Gastrocnemius medialis (tissue), 4 donors: ENCODE measurements at places on chromosomes 3 and 15. TPM values are rescaled to one million over a fixed set of nuclear protein-coding genes. Genes with fewer than 3 reads are reported as not detected.

The EPHB3 gene
- total RNA-seq = 0.24 TPM

The GLT8D1 gene
- 33.4 TPM for total RNA-seq

The CKMT1A gene
- not detected for total RNA-seq

The PRICKLE2 gene
- 5.5 TPM for total RNA-seq

The DCLK3 gene
- total RNA-seq = 0.10 TPM

The CFAP100 gene
- total RNA-seq = not detected
